ENCODE measurements at places on chromosomes 7 and 10.

GRCh38 chr10:118216020-118216419 is 126.1 kb downstream of the FAM204A start:
- no peak for DNase-seq

DNA sequence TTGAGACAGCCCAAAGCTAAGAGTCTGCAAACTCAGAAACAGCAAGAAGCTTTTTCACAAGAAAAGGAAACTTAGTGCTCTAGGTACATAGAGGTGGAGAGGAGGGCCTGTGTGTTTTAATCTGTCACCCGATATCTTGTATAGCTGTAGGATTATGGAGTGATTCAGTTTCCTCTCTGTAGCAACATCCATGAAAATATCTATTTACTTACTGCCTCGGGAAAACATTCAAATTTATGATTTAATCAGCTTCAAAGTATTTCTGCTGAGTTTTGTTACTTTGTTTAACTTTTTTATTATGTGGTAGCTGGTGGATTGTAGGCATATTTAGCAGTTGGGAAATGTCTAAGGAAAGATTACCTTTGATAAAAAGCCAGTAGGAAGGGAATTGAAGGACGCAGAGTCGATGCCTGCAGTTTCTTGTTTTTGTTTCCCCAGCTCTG is 292.0 kb downstream of the CCDC3 start:
- no peak for DNase-seq

GRCh38 chr7:45709168-45710042 is 135.2 kb downstream of the ADCY1 start:
- DNase-seq: no peak

DNA sequence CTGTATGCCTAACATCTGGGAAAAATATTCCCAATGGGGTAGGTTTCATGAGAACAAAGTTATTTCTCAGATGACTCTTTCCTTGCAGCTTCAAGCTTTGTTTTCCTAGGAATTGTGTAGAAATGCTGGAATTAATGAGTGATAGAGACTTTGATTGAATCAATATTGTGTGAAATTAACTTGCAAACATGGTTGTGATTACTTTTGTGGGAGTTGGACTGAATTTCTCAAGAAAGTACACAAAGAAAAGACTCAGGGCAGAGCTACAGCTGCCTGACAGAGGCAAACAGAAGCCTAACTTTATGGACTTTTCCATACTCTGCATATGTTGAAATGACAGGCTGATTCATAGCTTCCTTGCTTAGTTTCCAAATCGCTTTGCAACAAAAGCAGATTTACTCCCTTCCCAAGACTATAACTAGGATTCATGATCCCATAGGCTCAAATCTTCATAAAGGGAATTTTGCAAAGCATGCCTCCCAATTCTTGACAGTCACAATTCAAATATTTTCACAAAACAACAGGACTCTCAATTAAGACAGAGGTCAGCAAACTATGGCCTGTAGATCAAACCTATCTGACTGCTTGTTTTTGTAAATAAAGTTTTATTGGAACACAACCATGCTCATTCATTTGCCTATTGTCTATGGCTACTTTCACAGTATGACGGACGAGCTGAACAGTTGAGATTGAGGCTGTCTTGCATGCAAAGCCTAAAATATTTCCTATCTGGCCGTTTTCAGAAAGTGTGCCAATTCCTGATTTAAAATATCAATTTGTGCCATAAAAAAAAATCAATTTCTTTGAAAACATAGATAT is 27.6 kb downstream of the NRP1 start:
- DNase-seq: no peak

DNA sequence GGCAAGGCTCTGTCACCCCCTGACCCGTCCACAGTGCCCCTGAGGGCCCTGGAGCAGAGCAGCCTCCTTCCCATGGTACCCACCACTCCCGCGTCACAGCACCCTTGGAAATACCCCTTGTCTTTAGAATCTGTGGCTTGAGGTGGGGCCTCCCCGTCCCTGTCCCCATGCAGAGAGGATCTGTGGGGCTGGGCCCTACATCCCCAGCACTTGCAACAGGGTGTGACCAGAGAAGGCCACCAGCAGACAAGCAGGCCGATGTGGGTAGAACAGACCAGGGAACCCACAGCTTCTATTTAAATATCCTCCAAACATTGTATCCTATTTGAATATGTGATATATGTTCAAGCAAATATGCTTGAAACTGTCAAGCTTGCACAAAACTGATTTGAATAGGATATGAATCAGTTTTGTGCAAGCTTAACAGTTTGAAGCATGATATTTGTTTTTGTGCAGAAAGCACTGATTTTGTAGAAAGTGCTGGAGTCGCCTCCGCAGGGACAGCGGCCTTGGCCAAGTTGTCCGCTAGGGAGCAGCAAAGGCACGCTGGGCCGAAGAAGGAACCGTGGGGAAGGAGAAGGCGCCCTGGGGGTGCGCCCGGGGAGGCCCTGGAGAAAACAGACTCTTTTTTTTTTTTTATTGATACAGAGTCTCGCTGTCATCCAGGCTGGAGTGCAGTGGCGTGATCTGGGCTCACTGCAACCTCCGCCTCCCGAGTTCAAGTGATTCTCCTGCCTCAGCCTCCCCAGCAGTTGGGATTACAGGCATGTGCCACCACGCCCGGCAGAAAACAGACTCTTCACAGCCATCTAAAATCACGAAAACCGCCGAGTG is 2.2 kb downstream of the CFAP46 start:
- no peak for DNase-seq

GRCh38 chr7:116876664-116877442 is 14.5 kb downstream of the CAPZA2 start:
- no peak for DNase-seq

GRCh38 chr7:1232623-1233332 is at the start of gene UNCX:
Gene UNCX (plus strand): TSS chr7:1232872. CDS start chr7:1233018, 146 bp downstream.
- DNase-seq: no peak

- DNase-seq: no peak
Observed at GRCh38 chr10:58555170-58555929, 42.7 kb downstream of the BICC1 start.

- no peak for DNase-seq
Observed at GRCh38 chr10:119989966-119990365, 97.4 kb downstream of the SEC23IP start.

DNA sequence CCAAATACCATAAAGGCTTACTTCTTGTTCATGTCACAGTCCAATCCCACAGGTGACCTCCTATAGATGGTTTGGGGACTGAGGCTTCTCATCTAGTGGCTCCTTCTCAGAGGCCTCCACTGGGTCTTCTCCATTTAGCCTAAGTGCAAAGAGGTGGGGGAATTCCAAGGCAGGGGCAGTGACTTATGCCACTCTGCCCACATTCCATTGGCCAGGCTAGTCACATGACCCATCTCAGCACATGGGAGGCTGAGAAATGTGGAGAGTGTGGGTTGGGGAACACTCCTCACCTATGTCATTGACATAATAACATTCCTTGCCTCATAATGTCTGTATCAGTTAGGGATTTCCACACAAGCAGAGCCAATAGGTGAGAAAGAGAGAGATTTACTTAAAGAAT is 104.3 kb upstream of the PLXNA4 start:
- no peak for DNase-seq

DNA sequence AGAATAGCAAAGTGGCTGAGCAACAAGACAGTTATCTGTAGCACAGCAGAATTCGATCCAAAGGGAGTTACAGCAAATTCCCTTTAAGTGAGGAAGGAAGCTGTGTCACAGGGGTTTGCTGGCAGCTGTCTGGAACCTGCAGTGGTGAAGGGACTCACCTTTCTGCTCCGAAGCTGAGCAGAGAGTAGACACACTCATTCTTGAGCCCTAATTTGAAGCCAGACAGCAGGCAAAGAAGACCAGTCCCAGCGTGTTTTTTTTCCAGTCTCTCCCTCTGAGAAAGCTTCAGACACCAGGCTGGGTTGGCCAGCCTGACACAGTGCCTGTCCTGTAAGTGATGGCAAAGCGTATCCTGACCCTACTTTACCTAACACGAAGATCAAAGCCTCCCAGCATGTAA is 210.7 kb downstream of the TRIL start:
- no peak for DNase-seq

GRCh38 chr7:388961-389701 is 99.2 kb downstream of the FOXL3 start:
- DNase-seq: no peak

DNA sequence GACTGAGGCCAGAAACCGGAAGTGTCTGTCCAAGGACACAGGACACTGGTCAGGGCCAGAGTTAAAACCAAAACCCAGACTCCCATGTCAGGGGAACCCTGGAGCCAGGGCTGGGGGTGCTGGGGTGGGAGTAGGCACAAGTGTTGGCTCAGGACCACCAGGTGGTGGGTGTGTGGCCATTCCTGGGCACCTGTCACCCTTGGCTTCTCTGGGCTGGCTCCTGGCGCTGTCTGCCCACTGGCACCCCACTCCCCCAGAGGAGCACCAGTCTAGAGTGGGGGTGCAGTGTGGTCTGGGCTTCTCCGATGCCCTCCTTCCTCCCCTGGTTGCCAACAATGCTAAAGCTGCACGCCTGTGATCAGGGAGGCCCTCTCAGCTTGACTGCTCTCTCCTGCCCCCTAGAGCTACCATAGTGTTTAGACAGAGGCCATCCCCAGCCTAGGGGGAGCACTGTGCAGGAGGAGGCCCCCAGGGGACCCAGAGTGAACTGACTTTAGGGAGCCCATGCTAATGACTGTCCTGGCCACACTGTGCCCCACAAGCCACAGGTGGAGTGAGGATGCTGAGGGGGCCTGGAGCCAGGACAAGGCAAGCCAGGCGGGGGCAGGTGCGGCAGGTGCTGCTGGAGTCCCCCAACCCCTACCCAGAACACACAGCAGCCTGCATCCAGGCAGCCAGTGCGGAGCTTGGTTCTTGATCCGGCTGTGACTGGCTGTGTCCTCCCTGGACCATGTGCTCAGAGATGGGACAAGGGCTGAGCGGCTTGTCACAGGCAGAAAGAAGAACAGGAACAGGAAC is 11.0 kb downstream of the RASGEF1A start:
- peak; percentile 2 for DNase-seq

DNA sequence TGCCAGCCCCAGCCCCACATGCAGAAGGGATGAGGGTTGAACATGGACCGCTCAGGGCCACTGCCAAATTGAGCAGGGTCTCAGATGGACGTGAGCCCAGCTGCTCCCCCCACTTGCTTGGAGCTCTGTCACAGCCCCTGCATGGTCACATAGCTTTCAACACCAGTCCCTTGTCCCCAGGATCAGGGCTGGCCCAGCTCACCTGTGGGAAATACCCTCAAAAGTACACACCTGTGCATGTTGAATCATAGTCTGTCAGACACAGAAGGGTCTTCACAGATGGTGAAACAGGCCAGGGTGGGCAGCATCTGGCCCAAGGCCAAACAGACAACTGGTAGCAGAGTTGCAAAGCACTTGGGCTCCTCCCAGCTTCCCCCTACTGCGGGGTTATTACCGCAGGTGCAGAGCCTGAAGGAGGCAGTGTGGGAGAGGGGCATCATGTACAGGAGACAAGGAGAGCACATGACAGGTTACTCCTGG is 77.6 kb upstream of the UNC5B start:
- DNase-seq: no peak

DNA sequence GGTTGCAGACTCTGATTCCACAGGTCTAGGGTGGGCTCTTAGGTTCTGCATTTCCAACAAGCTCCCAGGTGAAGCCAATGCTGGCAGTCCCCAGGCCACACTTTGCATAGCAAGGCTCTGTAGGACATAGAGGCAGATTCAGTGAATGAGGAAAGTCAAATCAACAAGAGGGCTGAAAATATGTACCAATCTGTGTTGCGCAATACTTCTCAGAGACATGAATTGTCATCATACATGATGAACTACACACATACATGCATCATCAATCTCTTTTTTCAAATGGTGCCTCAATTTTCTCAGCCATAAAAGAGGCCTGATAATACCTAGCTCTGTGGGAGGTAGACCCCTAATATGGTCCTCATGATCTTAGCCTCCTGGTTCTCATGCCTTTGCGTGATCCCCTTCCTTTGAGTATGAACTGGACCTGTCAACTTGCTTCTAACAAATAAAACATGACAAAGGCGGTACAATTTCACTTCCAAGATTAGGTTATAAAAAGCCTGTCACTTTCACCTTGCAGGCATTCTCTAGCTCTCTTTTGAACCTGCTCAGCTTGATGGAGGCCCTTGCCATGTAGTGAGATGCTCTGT is 49.0 kb downstream of the PIK3CG start:
- DNase-seq: no peak

GRCh38 chr7:11760372-11760771 is 71.6 kb downstream of the THSD7A start:
- DNase-seq: no peak

- no peak for DNase-seq
Observed at GRCh38 chr7:95736635-95737034, 35.7 kb upstream of the DYNC1I1 start.

DNA sequence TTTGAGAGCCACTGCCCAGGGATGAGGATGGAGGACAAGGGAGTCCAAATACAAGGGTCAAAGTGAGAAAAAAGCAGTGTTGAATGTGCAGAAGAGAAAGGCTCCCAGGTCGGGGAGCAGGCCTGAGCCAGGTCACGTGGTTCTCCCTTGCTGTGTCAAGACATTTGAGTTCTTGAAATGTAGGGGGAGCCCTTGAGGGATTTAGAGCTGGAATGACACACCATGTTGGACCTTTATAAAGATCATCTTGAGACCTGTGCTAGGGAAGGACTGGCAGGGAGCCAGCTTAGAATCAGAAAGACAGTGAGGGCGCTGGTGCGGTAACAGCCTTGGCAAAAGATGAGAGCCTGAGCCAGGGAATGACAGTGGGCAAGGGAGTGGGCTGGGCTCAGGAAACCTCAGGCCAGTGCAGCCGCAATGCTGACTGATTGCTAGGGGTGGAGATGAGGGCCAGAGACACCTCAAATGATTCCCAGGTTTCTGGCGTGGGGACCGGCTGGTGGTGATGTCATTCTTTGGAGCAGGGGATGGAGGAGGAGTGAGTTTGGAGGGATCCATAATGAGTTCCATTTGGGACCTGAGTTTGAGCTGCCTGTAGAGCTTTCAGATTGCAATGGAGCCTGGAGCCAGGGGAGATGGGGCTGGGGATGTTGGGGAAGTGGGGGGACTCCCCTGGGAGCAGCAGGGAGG is 120.1 kb downstream of the PTPN20 start:
- no peak for DNase-seq

GRCh38 chr7:72337390-72338167 is 74.6 kb downstream of the CALN1 start:
- DNase-seq: no peak

- no peak for DNase-seq
Observed at GRCh38 chr7:55438085-55438756, 73.1 kb downstream of the LANCL2 start.

GRCh38 chr7:139820089-139820488 is 9.0 kb upstream of the TBXAS1 start:
- no peak for DNase-seq

All from omental fat pad (tissue), 4 donors.